ENCODE measurements at places on chromosomes 16 and 17.

GRCh38 chr16:8866884-8867215 lies 2.0 kb downstream of the CARHSP1 start:
- DNase-seq, result no peak

GRCh38 chr17:40349477-40349894 lies 15.1 kb downstream of the GJD3 start:
- DNase-seq, result no peak

DNA sequence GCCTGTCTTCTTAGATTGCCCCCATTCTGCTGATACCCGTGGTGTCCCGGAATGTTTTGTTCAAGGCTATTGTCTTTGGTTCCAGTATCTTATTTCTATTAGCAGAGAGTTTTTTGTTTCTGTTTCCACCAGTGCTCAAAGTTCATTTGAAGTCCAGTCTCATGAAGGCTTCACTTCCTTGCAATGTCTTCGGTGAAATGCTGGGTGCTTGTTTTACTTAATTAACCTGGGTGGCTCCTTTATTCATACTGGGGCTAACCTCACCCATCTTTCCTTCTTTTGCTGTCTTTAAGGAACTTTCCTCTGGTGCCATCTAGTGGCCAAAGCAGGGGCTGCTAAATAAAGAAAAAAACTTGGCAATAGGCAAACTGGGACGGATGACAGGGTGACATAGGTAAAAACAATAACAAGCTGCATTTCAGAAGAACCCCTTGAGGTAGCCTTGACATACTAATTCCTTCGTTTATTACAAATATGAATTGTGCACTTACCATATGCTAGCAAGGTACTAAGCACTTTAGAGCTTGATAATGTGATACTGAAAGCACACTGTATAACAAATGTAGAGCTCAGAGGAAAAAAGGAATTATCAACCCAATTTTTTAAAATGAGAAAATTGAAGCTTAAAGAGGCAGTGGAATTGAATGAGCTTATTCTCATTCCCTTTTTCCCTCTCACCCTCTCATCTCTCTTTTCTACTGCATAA lies 2.8 kb upstream of the SMIM36 start:
- DNase-seq, result no peak

DNA sequence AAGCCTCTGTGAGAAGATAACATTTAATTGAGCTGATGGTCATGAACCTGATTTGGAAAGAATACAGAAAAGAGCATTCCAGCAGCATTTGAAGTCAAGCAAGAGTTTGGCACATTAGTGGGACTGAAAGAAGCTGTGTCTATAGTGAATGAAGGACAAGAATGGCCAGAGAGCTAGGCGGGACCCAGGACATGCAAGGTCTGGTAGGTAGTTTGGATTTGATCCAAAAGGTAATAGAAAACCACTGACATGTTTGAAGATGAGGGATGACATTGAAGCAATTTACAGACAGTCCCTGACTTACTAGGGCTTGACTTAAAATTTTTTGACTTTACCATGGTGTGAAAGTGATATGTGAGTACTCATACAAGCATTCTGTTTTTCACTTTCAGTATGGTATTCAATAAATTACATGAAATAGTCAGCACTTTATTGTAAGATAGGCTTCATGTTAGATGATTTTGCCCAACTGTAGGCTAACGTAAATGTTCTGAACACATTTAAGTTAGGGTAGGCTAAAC lies 7.6 kb downstream of the CYB5B start:
- no peak for DNase-seq

DNA sequence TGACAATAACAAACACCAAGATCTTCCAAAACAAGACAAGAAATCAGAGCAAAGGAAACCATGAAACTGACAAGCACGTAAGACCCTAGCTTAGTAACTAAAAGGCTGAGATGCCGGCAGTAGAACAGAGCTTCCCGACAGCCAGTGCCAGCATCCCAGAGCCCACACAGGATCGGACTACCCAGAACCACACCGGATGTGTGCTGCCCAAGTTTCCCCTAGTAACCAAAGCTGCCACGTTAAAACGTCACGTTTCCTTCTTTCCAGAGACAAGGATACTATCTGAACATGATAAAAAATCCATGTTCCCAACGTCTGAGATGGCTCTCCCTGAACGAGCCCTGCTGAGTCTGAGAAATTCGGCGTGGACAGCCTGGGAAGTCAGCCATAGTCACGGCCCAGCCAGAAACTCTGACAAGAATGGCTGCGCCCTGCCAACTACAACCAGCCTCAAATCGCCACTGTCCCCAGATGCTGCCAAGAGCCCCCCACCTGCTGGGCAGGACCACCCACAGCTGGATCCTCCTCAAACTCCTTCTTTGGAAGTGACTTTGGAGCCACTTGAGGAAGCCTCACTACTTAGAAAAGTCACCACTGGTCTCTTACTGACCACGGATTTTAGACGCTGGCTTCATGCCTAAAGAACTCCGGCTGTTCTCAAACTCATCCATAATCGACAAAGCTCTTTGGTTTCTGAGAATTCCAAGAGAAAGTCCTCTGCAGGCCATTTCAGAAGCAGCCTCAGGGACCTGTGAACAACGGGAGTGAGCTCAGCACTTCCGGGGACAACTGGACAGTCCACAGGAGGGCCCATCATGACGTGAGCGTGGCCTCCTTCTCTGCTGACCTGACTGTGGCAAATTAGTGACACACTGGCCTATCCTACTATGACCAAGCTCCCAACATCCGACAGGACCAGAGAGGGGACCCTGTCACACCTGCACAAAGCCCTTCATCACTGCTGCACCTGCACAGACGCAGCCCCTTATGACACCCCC lies 16.7 kb downstream of the CCDC57 start:
- DNase-seq, result no peak

- DNase-seq, result no peak
Observed at GRCh38 chr16:50690177-50690576, 3.2 kb upstream of the NOD2 start.

GRCh38 chr17:50487213-50488096 lies 8.8 kb downstream of the RSAD1 start:
- DNase-seq, result no peak

GRCh38 chr16:11955713-11956123 lies 9.3 kb upstream of the TNFRSF17 start:
- no peak for DNase-seq

DNA sequence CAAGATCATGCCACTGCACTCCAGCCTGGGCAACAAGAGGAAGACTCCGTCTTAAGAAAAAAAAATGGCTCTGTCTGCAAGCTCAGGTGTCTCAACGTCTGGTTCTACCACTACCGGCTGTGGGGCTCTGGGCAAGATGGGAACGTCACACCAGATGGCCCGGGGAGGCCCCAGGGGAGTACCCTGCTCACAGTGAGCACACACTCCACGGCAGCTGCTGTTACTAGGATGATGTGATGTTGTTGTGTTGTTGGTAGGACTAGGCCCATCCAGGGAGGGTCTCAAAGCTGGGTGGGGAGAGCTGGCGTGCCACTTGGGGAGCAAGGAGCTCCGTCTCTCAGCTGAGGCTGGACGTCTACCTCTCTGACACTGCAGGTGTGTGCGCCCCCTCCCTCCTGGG lies 9.4 kb upstream of the NPTX1 start:
- DNase-seq, result no peak

- DNase-seq, result no peak
Observed at GRCh38 chr16:71727551-71728324, 3.2 kb upstream of the PHLPP2 start.

DNA sequence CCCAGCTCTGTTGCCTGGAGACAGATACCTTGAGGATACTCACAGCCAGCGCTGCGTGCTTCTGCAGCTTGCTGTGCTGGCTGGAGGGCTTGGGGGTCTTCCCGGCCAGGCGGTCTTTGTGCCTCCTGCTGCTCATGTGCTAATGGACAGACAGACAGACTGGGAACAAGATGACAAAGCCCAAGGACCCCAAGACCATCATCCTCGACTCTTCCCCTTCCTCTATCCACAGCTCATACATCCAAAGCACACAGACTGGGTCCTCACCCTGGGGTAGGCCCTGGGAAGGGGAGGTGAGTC lies 7.7 kb downstream of the NKIRAS2 start:
- no peak for DNase-seq

DNA sequence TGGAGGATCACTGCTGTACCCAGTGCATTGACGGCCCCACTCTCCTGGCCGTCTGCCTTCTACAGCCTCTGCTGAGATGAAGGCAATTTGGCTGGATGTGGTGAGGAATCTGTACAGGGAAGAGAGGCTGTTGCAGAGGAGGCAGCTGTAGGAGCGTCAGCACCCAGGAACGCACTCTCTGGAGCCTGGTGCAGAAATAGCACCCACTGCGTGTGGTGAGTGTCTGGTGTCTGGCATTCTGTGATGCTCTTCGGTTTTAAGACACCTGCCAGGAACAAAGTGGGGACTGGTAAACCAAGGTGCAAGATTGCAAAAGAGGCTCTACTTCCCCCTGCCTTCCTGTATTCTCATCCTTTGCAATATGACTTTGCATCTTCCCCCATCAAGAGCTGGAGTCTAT lies 187.5 kb upstream of the SDK2 start:
- DNase-seq, result no peak

DNA sequence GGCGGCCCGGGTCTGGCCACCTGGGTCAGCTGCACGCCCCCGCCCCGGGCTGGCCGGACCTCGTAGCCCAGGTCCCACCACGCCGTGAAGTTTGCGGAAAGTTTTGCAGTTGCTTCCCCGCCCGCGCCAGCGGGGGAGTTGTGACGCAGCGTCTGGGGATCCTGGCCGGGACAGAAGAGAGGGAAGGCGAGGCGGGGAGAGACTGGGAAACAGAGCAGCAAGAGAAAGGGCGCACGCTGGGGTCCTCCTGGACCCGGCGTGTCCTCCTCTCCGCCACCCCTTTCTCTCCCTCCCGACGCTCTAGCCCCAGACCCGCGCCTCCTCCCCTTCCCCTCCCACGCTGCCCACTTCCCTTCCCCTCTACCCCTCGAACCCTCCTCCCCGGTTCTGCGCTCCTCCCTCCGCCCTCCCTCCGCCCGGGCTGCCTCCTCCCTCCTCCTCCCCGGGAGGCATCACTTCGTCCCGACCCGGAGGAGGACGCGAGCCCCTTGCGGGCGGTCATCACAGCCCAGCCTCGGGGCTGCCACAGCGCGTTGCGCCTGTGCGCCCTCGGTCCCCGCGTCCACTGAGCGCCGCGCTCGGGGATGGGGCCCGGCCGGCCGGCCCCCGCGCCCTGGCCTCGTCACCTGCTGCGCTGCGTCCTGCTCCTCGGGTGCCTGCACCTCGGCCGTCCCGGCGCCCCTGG lies at the start of gene MRC2:
MRC2 (plus strand) TSS at position 452 of the 685 bp plus-strand sequence; CDS start at position 585, 133 bp downstream.
- DNase-seq, result no peak

DNA sequence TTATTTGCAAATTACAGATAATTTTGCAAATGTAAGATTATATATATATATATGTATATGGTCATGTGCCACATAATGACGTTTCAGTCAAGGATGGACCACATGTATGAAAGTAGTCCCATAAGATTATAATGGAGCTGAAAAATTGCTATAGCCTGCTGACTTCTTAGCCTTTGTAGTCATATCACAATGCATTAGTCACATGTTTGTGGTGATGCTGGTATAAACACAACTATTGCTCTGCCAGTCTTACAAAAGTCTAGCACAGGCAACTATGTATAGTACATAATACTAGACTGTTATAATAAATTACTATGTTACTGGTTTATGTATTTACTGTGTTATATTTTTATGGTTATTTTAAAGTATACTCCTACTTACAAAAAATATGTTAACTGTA lies 444.3 kb downstream of the KCNJ2 start:
- DNase-seq, result no peak

DNA sequence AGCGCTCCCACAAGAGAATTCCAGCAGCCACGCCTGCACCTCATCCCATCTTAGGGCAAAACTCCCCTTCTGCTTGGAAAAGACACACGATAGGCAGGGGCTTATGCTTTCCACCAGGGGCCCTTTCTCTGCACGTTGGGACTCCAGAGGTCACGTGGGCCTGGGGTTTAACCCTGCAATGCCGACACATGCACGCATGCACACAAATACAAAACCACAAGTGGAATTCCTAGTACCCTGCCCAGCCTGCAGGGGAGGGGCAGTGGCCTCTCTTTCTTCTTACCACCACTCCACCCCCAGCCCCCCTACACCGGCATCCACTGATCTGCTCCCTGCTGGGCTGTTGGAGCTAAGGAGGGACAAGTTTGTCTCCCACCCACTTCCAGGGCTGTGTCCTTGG lies 16.8 kb upstream of the CCDC182 start:
- no peak for DNase-seq

- no peak for DNase-seq
Observed at GRCh38 chr16:2515180-2515851, 1.6 kb downstream of the ATP6V0C start.

- DNase-seq, result no peak
Observed at GRCh38 chr16:88568710-88569613, 1.2 kb upstream of the ZC3H18 start.

- no peak for DNase-seq
Observed at GRCh38 chr17:71726341-71726740, 394.5 kb upstream of the SOX9 start.

DNA sequence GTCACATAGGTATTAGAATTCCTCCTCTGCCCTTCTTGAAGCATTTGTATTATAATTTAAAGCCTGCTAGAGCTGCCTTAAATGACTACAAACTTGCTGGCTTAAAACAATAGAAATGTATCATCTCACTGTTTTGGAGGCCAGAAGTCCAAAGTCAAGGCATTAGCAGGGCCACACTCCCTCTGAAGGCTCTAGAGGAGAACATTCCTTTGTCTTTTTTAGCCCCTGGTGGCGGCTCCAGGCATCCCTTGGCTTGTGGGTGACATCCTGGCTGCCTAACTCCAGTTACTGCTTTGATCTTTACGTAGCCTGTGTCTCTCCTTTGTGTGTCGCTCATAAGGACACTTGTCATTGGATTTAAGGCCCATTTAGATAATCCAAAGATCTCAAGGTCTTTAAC lies 186.6 kb upstream of the SALL1 start:
- no peak for DNase-seq

DNA sequence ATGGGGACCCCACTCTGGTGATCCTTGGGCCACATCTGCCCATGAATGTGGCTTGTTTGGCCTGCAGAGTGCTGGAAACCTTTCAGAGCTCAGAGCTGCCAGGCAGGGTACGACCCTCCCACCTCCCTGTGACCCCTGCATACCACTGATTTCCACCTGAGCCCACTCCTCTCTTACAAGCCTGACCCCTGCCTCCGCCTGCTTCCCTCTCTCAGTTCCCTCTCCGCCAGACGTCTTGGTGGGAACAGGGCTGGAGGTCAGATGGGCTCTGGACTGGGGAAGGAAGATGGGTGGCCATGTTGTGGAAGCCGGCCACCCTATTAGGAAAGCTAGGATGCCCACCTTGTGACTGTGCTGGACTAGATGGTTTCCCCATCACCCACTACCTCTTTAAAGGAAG lies 185.1 kb downstream of the KATNIP start:
- DNase-seq, result no peak

All from effector memory CD4-positive, alpha-beta T cell (primary cell).